ENCODE measurements at places on chromosomes 2 and 18. TPM values are rescaled to one million over a fixed set of nuclear protein-coding genes. Genes with fewer than 3 reads are reported as not detected.

Gene ALPI
- not detected for total RNA-seq

Gene ST6GAL2
- 8.6 TPM for total RNA-seq

Gene ACADL
- 0.42 TPM for total RNA-seq

Gene C1D
- total RNA-seq = 19.3 TPM

Gene LIMS1
- total RNA-seq = 50.6 TPM

Gene ALPP
- total RNA-seq = 0.20 TPM

Gene KCNG2
- 0.34 TPM for total RNA-seq

Gene CYB5A
- total RNA-seq = 170 TPM

Gene GAREM2
- total RNA-seq = 18.9 TPM

Gene ZEB2
- 0.46 TPM for total RNA-seq

Gene TOGARAM2
- total RNA-seq = 0.62 TPM

Gene RSAD2
- not detected for total RNA-seq

Gene RESP18
- not detected for total RNA-seq

Gene ANKAR
- total RNA-seq = 2.9 TPM

Gene CNOT9
- 61.9 TPM for total RNA-seq

Gene MALL
- total RNA-seq = 3.8 TPM

Gene SNRNP27
- 45.9 TPM for total RNA-seq

Gene C2orf78
- 0.37 TPM for total RNA-seq

Gene SERPINB5
- 0.18 TPM for total RNA-seq

Gene KRCC1
- 7.6 TPM for total RNA-seq

Gene CFAP53
- 0.26 TPM for total RNA-seq

Gene SAG
- not detected for total RNA-seq

Gene PARD6G
- 14.4 TPM for total RNA-seq

Gene EML4
- total RNA-seq = 94.7 TPM

Gene CYS1
- total RNA-seq = 1.2 TPM

Gene MC2R
- not detected for total RNA-seq

Gene ABCG8
- 0.25 TPM for total RNA-seq

Gene EMILIN1
- total RNA-seq = 3.5 TPM

Gene ANKRD23
- total RNA-seq = 2.5 TPM

Gene SERPINB10
- total RNA-seq = not detected

Gene SMPD4
- total RNA-seq = 95.8 TPM

Gene OSBPL6
- 8.3 TPM for total RNA-seq

Gene CAPN14
- 0.11 TPM for total RNA-seq

Gene DHRS9
- total RNA-seq = not detected

Gene IL18RAP
- not detected for total RNA-seq

Gene WNT10A
- total RNA-seq = not detected

Gene RGPD3
- total RNA-seq = 0.11 TPM

Gene FOXI3
- total RNA-seq = 13.5 TPM

Gene PTMA
- total RNA-seq = 2,200 TPM

Gene ATP9B
- total RNA-seq = 18.6 TPM

Gene CYP27C1
- total RNA-seq = 2.9 TPM

Gene FBXO48
- total RNA-seq = 1.3 TPM

Gene HOXD8
- total RNA-seq = not detected

Gene TTN
- 4.7 TPM for total RNA-seq

Gene TMEM169
- 1.8 TPM for total RNA-seq
